ENCODE measurements at places on chromosomes 2 and 18.

- DNase-seq: no peak
Observed at GRCh38 chr18:63292831-63293683, 26.5 kb downstream of the BCL2 start.

GRCh38 chr2:214774108-214774507 is 35.4 kb downstream of the BARD1 start:
- no peak for DNase-seq

GRCh38 chr2:157036726-157037125 is 220.8 kb upstream of the GALNT5 start:
- DNase-seq: no peak

DNA sequence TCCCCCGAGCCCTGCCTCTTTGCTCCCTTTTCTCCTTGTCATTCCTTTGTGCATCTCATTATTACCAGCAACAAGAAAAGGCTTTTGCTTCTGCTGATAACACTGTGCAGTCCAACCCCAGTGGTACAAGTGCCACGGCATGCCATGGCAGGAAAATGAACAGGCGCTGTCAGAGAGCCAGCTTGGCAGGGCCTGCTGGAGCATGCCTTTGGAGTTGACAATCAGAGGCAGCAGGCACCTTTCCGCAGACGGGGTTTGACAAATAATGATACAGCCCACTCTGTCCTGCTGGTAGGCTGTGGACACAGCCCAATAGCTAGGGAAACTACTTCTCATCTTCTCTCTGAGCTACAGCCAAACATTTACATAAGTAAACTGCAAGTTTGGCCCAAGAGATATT is 243.9 kb upstream of the LRRTM1 start:
- no peak for DNase-seq

GRCh38 chr2:187995556-187995955 is 296.1 kb upstream of the GULP1 start:
- DNase-seq: no peak
